ENCODE measurements at places on chromosomes 2 and 18. TPM values are rescaled to one million over a fixed set of nuclear protein-coding genes. Genes with fewer than 3 reads are reported as not detected.

- H3K4me1 ChIP-seq = peaks cover 25% of the 10 kb centered on the region
- no peaks in the 10 kb centered on the region for H3K36me3 ChIP-seq
- peaks cover 51% of the 10 kb centered on the region for H3K27me3 ChIP-seq
- no peak overlapping the region for H3K27ac ChIP-seq
- DNase-seq = no peak
- H3K4me3 ChIP-seq = no peak overlapping the region
Observed at GRCh38 chr2:75562513-75562864, 1.8 kb upstream of the EVA1A start.

CLEC4F gene
- not detected for total RNA-seq

CYBRD1 gene
- total RNA-seq = 1.1 TPM

DNA sequence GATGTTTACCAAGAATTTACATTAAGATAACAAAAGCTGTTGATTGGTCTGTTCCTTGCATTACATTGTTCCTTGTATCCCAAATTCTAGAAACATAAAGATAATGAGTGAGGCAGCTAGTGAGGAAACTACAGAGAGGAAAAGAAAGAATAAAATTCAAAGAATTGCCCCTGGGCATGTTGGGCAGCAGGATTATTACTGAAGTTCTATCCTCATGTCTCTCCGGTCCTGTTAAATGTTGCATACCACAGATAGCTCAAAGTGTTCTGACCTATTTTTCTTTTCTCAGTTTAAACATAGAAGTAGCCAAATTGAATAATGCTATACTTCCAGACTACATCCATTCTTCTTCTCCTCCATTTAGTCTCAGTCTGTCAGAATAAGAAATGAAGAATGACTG, 58.2 kb upstream of the DYNC1I2 start:
- H3K27me3 ChIP-seq = peaks cover 2% of the 10 kb centered on the region
- H3K27ac ChIP-seq = no peak overlapping the region
- no peak for DNase-seq
- H3K4me3 ChIP-seq = no peak overlapping the region
- no peaks in the 10 kb centered on the region for H3K4me1 ChIP-seq

DNA sequence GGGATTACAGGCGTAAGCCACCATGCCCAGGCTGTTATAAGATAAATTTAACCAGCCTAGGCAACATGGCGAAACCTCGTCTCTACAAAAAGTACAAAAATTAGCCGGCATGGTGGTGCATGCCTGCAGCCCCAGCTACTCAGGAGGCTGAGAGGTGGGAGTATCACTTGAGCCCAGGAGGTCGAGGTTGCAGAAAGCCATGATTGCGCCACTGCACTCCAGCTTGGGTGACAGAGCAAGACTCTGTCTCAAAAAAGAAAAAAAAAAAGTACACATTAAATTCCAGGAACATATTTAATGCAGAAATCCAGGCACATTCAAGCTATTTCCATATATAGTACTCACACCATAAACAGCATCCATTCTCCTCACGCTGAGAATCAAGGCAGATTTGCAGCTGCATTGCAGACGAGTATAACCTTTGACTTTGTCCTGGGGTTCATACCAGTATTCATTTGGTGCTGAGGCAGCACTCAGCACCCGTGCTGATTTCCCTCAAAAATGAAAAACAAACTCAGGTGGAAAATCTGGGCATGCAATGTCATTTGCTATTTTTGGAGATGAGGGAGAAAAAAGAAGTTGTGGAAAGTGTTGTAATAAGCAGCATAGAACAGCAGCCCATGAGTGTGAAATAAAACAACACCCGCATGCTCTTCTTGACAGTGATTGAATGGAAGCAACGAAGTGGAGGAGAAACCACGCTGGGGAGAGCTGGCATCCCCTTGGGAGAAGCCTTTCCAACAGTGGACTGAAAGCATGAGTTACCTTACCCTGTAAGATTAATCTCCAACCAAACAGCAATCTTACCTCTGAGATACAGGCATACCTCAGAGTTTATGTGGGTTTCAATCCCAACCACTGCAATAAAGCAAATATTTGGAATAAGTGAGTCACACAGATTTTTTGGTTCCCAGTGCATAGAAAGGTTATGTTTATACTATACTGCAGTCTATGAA, 46.8 kb upstream of the ANXA4 start:
- peak overlapping the region; percentile 3 for H3K4me3 ChIP-seq
- no peaks in the 10 kb centered on the region for H3K27me3 ChIP-seq
- DNase-seq = no peak
- no peak overlapping the region for H3K27ac ChIP-seq
